Activated T-helper 17 cell treated with anti-CD3 and anti-CD28 coated beads, Interleukin-2, amount 50 U/mL, for 72 hours (primary cell): ENCODE measurements at places on chromosomes 3 and 15. TPM values are rescaled to one million over a fixed set of nuclear protein-coding genes. Genes with fewer than 3 reads are reported as not detected.
A peak's percentile ranks its signal among the peaks of the same experiment; 100 is the strongest.

DNA sequence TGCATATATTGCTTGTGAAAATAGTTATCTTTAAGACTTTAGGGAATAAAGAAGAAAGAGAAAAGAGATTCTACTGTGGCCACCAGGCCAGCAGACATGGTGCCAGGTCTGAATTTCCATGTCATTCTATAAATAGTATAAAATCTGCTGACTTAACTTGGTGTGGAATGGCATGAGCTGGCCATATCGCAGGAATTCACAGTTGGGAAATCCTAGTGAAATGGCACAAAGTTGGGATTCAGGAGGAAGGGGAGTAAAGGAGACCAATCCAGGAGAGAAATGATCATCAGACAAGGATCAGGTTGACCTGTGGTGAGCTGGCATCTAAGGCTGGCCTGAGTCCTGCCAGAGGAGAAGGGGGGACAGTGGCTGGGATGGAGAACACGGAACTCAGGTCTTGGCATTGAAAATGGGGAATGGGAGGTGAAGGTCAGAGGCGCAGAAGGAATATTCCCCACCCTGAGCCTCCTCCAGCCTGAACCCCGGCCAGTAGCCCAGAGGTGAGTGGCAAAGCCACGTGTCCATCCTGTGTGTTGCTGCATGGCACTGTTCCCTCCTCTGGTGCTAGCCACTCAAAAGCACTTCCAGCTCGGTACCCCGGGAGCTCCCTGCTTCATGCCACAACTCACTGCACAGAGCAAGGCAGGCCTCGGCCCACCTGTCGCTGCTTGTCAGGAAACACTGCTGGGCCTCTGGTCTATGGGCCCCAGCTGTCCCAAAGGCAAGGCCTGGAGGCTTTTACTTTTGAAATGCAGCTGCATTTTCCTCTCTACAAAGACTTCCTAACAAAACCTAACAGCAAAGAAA lies 51.4 kb downstream of the SSUH2 start:
- no peaks in the 10 kb centered on the region for H3K4me1 ChIP-seq
- no peaks in the 10 kb centered on the region for H3K36me3 ChIP-seq

GRCh38 chr3:122013448-122013925 lies 8.6 kb downstream of the ILDR1 start:
- ATAC-seq: no peak
- peaks cover 9% of the 10 kb centered on the region for H3K4me1 ChIP-seq
- H3K27ac ChIP-seq: no peak overlapping the region
- peaks cover 26% of the 10 kb centered on the region for H3K27me3 ChIP-seq
- H3K4me3 ChIP-seq: no peak overlapping the region

DNA sequence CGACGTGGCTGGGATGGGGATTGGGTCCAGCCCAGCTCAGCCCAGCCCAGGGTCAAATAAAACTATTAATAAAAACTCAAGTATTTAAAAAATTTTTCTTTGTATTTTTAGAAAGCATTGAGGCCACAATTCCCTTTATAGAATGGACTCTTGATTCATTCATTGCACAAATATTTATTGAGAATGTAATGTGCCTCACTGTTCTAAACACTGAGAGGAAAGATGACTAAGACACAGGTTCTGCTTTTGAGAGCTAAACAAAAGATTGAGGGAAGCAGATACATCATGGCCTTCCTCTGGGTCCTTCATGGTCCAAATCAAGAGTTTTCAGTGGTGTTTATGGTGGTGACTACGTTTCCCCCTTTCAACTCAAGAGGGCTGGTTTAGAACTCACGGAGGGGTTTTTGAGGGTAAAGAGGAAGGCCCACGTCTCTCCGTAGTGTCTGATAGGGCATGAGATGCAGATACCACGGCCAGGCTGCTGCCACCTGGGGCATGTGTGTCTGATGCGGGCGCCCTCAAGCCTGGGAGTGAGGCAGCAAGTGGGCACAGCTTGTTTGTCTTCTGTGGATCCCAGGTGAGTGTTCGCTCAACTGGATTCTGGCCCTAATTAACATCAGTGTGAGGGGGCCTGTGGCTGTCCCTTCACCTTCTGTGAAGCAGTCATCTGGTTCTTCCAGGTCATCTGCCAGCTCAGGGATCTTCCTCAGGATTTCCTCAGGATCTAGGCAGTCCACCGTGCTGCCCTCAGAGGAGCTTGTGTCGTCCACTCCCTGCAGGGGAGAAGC lies 73.5 kb upstream of the SCN5A start:
- H3K4me3 ChIP-seq: no peak overlapping the region
- no peak for ATAC-seq
- no peak overlapping the region for H3K27ac ChIP-seq
- peaks cover 19% of the 10 kb centered on the region for H3K27me3 ChIP-seq
- H3K36me3 ChIP-seq: no peaks in the 10 kb centered on the region

DNA sequence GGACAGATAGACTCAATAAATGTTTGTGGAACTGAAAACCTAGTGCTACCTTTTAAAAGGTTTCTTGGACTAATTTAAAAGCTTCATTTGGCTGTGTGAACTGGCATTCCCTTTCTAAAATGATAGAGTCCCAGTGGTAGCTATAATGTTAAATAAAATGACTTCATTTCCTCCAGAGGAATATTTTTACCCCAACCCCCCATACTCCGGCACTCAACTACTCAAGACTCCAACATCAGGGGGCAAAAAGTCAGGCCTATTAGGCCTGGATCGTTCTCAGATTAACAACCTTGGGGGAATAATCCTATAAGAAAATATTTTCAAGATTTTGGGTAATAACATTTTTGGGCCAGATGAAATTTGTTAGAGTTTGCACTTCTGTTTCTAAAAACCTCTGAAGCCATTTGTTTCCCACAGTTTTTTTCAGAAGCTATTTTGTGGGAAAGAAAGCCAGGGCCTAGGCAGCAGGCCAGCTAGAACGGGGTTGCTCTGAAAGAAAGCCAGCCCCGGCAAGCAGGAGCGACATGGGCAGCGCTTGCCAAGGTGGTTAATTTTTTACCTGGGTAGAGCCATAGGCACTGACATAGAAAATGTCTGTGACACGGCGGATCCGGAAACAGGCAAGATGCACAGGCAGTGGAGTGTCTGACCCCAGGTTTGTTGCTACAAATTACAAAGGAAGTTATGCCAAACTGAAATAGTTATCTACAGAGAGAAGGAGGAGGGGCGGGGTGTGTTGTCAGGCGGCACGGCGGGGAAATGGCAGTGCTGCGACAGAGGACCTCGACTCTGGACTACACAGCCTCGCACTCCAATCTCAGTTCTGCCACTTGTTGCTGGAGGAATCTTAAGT lies 84.6 kb downstream of the MAGI1 start:
- no peak for ATAC-seq
- no peak overlapping the region for H3K4me3 ChIP-seq
- H3K36me3 ChIP-seq: no peaks in the 10 kb centered on the region
- no peaks in the 10 kb centered on the region for H3K4me1 ChIP-seq
- no peak overlapping the region for H3K27ac ChIP-seq

- no peaks in the 10 kb centered on the region for H3K27me3 ChIP-seq
- ATAC-seq: peak; percentile 81
- H3K27ac ChIP-seq: no peak overlapping the region
- H3K36me3 ChIP-seq: no peaks in the 10 kb centered on the region
- peaks cover 4% of the 10 kb centered on the region for H3K4me1 ChIP-seq
Measured at GRCh38 chr3:69250014-69250413, 127.6 kb upstream of the LMOD3 start.

NTRK3 gene
- total RNA-seq: 0.53 TPM
